ENCODE measurements at places on chromosomes 1 and 21.

DNA sequence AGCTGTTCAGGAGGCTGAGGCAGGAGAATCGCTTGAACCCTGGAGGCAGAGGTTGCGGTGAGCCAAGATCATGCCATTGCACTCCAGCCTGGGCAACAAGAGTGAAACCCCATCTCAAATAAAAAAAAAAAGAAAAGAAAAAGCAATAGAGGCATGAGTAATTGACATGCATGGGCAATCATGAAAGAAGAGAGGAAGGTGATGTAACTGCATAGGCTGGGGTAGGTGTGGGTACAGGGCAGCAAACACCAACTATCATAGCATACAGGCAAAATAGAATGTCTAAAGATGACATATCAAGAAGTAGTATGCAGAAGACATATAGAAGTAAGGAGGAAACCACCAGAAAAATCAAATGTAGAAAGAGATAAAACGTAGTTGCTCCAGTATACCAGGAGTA, 19.0 kb upstream of the MGST3 start:
- DNase-seq: no peak

GRCh38 chr1:45769261-45769932, 18.9 kb upstream of the IPP start:
- peak; percentile 39 for DNase-seq

GRCh38 chr1:162040657-162041056, 17.0 kb upstream of the OLFML2B start:
- peak; percentile 27 for DNase-seq

- no peak for DNase-seq
These were observed 82.0 kb downstream of the OLFML3 start for GRCh38 chr1:114061121-114061830.

- DNase-seq: no peak
These were observed 172.2 kb upstream of the ETV3 start for GRCh38 chr1:157310401-157310800.

DNA sequence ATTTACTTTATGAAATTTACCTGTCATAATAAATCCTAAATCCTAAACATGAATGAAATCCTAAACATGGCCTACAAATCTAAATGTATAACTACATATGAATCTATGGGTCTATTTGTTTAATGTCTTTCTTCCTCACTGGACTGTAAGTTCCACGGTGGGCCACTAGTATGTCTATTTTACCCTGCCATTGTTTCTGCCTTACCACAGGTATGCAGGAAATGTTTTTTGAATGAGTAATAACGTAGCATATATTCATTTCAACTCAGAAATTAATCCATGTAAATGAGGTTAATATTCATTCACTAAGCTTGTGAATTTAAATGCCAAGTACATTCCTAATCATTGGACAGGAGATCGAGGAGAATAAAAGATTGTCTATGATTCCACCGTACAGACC, 35.3 kb downstream of the B3GALNT2 start:
- DNase-seq: no peak

DNA sequence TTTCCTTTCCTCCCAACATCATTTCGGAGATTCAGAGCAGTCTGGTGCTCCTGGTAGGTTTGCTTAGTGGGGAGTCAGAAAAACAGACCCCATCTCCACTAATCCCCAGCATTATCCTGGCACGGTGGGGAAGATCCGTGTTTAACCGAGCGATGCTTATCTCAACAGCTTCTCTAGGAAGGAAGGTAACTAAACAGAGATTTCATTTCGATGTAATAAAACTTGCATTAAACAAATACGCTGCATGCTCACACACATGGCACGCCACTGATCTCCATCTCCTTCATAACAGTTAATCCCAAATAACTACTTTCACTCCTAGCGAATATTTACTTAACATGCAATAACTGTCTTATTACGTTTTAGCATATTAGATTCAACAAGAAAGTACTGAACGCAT, 144.6 kb upstream of the CD34 start:
- no peak for DNase-seq

DNA sequence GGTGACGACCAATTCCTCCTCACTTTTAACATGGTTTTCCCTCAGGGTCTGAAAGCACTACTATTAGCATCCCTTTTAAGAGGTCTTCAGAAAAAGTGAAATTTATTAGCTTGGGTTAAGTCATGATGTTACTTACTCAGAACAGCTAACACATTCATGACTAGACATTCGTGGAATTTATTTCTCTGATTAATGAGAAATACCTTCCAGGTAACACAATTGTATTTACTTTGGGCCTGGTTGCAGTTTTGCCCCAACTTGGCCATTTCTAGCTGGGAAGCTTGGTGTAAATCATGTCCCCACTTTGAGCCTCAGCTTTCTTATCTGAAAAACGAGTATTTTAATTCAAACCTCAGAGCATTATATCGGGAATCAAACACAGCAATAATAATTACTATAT, 119.2 kb upstream of the SPATA6 start:
- DNase-seq: no peak

DNA sequence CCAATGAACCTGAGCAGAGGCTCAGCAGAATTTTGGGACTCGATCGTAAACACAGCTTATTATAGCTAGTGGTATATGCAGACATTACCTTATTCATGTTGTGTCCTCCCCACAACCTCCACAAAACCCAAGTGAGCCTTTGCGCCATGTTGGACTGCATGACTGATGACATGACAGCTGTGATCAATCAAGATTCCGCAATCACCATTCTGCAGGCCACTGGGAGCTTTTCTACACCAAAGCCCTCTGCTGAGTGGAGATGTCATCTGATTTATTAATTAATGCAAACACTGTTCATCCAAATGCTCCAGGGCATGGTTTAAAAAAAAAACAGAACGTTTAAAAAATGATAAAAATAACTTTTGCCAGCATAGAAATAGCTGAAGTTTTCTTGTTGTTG, 7.9 kb upstream of the SRP9 start:
- DNase-seq: no peak

GRCh38 chr1:85611856-85612255, 31.3 kb downstream of the CCN1 start:
- DNase-seq: no peak

GRCh38 chr1:33180226-33180910, 1.5 kb downstream of the TRIM62 start:
- no peak for DNase-seq

DNA sequence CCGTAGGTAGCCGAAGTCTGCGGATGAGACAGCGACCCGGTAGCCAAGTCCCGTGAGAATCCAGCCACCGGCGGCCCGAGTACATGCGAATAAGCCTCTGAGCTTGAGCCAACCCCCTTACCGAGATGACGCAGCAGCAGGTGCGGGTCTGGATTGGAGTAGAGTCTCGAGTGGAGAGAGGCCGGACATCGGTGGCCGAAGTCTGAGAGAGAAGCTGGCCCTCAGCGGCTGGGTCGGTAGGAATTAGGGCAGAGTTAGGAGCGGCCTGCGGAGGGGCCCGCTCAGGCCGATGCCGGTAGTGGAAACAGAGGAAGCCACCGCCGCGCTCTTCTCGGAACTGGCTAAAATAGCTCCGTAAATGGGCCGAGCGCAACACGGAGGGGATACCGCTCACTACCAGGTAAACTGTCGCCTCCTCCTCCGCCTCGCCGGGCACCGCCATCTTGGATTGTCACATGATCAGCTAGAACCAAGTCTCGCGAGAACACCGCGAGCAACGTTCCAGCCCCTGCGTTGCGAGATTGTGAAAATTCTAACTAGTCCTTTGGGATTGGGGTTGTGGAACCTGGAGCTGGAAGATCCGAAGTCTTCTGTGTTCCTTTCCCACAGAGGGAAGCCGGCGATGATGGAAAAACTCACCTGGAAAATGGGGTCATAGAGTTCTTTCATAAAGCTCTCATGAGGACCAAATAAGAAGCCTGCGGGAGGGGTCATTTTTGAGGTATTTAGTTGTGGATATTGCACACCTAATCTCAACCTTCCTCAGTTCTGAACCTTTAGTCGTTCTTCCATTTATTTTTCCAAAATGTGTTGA, at the start of gene GPATCH3:
GPATCH3 (minus strand) TSS at position 467 of the 814 bp plus-strand sequence; CDS start at position 442, 25 bp downstream.
- DNase-seq: peak; percentile 95

GRCh38 chr1:149936992-149937705, 470 bp upstream of the MTMR11 start:
- no peak for DNase-seq

GRCh38 chr21:25578056-25578961, 29.0 kb downstream of the MRPL39 start:
- DNase-seq: no peak

- DNase-seq: peak; percentile 64
These were observed 6.7 kb upstream of the SLC9A1 start for GRCh38 chr1:27161594-27161993.

GRCh38 chr1:209382231-209383100, 201.0 kb upstream of the CAMK1G start:
- no peak for DNase-seq

DNA sequence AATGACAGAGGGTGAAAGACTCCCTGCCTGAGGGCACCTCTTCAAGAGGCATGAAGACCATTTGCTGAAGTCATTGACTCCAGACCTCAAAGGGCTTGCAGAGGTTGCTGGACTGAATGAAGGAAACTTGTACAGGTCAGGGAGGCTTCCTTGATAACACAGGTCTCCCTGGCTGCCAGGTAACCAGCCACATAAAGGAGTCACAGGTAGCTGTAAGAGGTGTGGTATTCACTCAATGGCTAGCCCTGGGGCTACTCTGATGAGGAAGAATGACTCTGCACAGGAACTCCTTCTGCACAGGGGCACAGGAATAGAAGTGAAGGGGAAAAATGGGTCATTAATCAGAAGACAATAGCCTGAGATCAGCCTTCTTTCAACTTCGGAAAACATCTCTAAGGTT, 187.5 kb downstream of the LMX1A start:
- DNase-seq: no peak

GRCh38 chr1:115642168-115643072, 650 bp downstream of the VANGL1 start:
- peak; percentile 81 for DNase-seq

Measured in RPMI8226 (cell line).